ENCODE measurements at places on chromosomes 1 and 21. TPM values are rescaled to one million over a fixed set of nuclear protein-coding genes. Genes with fewer than 3 reads are reported as not detected.

Gene PIGR
- polyA plus RNA-seq, result not detected

Gene FAM72A
- polyA plus RNA-seq, result 26.7 TPM

Gene DCDC2B
- 0.42 TPM for polyA plus RNA-seq

Gene PAPPA2
- 1.3 TPM for polyA plus RNA-seq

Gene SMPDL3B
- 39.5 TPM for polyA plus RNA-seq

Gene RAP1GAP
- 5.0 TPM for polyA plus RNA-seq

Gene OR10K1
- polyA plus RNA-seq, result not detected

Gene ID3
- polyA plus RNA-seq, result 330 TPM

DNA sequence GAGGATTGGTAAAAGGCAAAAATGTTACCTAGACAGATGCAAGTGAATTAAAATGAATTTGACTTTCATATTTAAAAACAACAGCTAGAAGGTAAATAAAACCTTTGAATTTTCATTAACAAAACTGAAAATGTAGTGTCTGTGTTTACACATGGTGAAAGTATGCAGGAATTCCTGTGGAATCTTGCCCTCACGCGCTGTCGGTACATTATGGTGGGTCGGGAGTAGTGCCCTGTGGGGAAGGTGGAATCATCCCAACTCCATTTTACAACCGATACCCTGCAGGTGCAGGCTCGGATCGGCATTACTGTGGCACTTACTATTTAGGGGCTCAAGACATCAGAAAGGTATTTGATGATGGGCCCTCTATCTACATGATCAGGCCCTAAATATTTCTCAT lies 197.2 kb upstream of the MAP1LC3C start:
- DNase-seq, result no peak

- DNase-seq, result no peak
Measured at GRCh38 chr1:236059011-236059410, 5.9 kb downstream of the NID1 start.

DNA sequence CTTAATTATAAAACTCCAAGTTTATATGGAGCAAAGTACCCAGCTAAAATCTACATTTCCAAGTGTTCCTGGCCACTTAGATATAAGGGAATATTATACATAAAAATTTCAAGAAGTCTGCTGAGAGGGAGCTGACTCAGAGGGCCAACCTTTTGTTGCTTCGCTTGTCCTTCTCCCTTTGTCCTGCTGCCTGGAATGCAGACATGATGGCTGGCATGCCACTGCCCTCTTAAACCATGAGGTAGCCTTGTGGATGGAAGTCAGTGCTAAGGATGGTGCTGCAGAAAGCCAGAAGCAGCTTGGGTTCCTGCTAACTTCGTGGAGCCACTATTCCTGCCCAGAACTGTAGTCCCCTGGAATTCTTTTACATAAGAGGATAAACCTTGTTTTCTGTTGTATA lies 38.9 kb upstream of the SRP9 start:
- DNase-seq, result no peak

DNA sequence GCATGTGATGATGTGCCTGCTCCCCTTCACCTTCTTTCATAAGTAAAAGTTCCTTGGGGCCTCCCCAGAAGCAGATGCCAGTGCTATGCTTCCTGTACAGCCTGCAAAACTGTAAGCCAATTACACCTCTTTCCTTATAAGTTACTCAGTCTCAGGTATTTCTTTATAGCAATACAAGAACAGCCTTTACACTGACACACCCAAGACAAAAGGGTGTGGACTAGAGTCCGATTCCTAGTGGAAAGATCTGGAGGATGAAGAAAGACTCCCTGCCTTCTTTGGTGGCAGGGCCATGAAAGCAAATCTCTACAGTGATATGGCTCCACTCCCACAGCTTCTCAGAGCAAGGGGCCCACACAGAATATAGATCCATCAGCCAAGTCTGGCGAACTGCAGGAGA lies 209.7 kb upstream of the ST6GALNAC5 start:
- no peak for DNase-seq

DNA sequence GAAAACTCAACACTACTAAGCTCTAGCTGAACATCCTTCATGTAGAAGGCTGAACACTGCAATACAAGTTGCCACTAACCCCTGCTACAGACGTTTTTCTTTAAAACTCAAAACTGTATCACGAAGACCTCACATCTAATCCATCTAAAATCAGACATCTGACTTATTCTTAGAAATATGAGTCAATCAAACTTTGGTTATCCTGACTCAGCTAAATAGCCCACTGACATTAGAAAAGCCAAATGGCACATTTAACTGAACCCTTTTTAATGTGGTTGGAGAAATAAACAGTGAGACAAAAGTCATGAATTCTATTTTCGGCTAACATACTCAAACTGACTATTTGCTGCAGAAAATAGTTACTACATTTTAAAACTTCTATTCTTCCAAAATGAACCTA lies 35.6 kb downstream of the WLS start:
- DNase-seq, result no peak

DNA sequence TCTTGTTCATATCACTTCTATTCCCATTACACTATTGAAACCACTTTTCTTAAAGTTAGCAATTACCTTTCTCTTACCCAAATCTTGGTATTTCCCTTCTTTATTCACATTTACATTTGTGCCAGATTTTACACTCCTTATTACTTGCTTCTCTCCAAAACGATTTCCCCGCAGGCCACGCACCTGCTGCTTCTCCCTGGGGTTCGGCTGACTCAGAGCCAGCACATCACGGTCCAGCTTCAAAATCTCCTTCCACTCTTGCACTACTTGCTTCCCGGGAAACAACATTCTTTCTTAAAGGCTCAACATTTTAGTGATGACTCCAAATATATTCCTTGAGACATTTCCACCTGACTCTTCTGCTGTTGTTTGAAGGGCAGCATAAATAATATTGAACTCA lies 20.7 kb downstream of the LHX9 start:
- no peak for DNase-seq

- DNase-seq, result no peak
Measured at GRCh38 chr1:155178441-155179111, 4.9 kb downstream of the TRIM46 start.

DNA sequence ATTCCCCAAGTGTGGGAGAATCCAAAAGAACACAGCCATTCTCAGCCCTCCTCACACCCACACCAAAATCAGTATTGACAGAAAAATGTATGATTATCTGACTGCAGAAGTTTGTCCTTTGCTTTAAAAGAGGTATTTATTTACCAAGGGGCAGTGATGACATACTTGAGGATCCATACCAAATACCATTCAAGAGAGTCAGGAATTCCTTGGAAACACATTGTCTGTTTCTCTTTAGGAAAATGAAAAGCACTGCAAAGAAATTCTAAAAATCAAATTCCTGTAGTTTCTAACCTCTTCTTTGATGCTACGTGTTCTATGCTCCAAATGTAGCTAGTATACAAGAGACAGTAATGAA lies 509.6 kb upstream of the CXADR start:
- peak; percentile 48 for DNase-seq

- no peak for DNase-seq
Measured at GRCh38 chr1:27561124-27561899, 42.6 kb downstream of the AHDC1 start.

- no peak for DNase-seq
Measured at GRCh38 chr21:41809891-41810596, 43.2 kb upstream of the RIPK4 start.

DNA sequence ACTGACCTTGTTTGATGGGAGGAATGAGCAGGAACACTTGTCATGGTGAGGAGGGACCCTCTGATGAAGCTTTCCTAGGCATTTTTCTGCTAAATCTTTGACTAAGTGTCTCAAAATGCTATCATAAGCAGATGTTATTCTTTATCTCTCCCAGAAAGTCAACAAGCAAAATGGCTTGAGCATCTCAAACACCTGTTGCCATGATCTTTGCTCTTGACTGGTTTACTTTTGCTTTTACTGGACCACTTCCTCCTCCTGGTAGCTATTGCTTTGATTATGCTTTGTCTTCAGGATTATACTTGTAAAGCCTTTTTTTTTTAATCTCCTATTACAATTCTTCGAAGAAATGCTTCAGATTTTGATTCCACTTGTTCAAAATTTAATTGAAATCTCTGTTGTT lies 157.4 kb downstream of the GPR52 start:
- no peak for DNase-seq

DNA sequence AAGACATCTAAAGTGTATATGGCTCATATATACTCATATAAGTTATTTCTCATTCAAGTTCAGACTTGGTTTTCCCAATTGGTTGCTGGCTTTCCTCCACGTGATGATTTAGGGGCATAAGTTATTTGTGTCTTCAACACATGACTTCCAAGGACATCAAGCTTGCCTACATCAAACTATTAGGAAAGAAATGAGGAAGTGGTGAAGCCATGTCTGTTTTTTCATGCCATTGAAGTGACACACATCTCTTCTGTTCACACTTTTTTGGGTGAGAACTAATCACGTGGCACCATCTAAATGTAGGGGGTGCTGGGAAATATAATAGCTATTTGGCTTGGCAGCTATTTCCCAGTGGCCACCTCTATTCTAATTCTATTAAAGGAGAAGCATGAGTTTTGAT lies 282.1 kb downstream of the OMA1 start:
- no peak for DNase-seq

DNA sequence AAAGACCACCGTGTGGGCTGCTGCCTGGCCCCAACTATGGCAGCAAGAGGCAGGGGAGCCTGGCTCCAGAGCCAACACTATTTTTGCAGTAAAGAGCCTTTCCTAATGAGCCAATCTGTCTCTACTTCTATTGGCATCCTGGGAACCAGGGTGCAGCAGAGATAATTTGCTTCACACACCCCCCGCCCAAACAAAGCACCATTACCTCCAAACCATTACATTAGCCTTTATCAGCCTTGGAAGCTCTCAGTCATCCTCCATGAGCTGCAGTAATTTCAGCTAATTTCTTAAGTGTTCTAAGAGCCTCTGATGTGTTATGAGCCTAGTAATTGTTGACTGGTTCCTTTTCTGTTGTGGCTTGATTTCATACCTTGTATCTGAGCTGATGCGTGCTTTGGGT lies 21.6 kb downstream of the ARMH1 start:
- DNase-seq, result no peak

DNA sequence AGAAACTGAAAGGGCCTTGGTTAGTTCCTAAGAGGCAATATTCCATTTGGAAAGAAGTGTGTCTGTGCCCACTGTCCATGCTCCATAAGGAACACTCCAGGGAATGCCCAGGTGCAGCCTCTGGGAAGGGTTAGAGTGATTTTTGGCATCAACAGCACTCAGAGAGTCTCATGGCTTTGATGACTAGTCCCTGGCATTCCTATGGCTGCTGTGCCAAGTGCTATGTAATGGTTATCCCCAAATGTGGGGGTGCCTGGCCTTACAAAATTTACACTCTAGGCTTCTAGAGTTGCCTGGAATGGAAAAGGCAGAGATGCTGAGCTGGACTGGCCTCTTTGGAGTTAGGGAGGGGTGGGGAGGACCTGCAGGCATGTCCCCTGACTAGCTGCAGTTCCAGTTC lies 75.0 kb upstream of the BCAR3 start:
- DNase-seq, result no peak

DNA sequence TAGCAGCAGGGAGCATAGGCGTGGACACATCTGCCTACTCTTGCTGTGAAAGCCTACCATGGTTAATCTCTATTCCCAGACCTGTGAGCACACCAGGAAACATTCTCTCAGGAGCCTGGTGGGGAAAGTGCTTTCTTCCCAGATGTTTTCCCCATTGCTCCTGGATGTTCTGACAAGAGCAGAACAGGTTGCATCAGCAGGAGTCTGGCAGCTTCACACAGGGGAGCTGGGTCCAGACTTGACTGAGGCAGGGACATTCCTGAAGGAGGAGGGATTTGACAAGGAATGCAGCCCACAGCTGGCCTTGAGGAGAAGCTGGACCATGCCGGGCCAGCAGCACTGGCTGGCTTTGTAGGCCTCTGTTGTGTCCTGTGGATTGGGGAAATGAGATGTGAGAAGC lies 21.0 kb upstream of the ARTN start:
- DNase-seq, result peak; percentile 80

GRCh38 chr1:90356101-90356500 lies 361.0 kb downstream of the BARHL2 start:
- DNase-seq, result no peak

DNA sequence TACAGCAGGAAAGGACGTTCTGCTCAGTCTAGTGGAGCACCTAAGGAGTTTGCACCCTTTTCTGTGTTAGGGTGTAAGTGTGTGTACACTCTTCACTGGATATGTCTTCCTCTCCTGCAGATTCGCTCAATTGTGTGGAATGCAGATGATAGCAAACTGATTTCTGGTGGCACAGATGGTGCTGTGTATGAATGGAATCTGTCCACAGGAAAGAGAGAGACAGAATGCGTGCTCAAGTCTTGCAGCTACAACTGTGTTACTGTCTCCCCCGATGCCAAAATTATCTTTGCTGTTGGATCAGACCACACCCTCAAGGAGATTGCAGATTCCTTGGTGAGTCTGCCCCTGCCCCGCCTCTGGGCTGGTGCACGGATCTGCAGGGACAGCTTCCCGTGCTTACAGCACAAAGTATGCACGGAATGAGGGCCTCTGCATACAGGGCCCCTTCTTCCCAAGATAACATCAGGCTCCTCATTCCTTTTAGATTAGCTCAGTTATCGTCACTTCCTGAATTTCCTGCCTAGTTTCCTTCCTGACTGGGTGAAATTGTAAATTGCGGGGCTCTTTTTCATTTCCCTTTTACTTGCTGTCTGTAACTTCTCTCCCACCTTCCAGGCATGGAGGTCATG lies 34.6 kb downstream of the CFAP57 start:
- peak; percentile 95 for DNase-seq

DNA sequence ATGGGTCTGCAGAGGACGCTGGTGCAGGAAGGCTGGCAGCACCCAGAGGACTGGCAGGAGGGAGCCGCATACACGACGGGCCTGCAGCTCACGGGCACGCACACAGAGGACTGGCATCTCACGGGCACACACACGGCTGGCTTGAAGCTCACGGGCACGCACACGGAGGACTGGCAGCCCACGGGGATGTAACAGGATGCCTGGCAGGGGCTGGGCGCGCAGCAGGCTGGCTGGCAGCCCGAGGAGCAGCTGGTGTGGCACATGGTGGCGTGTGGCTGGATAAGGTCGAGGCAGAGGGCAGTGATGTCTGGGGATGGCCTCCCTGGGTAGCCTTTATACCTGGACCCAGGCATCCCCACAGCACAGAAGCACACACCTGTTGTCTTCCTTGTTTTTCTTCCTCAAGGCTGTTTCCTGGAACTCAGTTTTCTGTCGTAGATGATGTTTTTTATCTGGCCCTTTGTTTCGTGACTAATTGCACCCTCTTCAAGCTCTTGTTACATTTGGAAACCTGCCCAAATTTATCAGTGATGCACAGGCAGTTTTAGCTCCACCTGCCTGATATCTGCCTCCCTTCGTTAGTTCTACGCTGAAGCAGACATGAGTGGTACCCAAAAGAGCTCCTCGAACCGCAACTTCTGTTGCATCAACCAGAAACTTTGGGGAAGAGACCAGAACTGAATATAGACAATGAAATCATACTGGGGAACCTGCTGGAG lies at the start of gene KRTAP12-1:
KRTAP12-1 (minus strand) TSS at position 303 of the 719 bp plus-strand sequence; CDS start at position 263, 40 bp downstream.
- no peak for DNase-seq

DNA sequence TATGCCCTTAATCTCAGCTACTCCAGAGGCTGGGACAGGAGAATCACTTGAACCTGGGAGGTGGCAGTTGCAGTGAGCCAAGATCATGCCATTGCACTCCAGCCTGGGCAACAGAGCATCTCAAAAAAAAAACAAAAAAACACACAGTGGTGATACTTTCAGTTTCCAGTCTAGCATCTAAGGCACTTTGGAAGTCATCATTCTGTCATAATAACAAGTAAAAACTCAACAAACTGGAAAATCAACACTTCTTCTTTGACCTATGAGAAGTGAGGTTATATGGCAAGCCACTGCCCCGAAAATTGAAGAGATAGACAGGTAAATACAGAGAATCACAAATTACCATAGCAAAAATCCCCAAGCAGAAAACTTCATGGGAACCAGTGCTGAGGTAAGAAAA lies 51.9 kb downstream of the IL12RB2 start:
- DNase-seq, result no peak

GRCh38 chr1:161723459-161724141 lies 2.3 kb downstream of the FCRLB start:
- no peak for DNase-seq
